Stimulated activated CD8-positive, alpha-beta memory T cell treated with anti-CD3 and anti-CD28 coated beads, Interleukin-7, amount 100 ng/mL, for 1 hour (primary cell): ENCODE measurements at places on chromosomes 5 and 9.

- DNase-seq: no peak
Observed at GRCh38 chr9:758146-758545, 83.4 kb upstream of the DMRT1 start.

- DNase-seq: no peak
Observed at GRCh38 chr9:2367970-2368369, 253.6 kb upstream of the VLDLR start.

GRCh38 chr9:130240410-130241197 is 25.0 kb upstream of the HMCN2 start:
- no peak for DNase-seq

DNA sequence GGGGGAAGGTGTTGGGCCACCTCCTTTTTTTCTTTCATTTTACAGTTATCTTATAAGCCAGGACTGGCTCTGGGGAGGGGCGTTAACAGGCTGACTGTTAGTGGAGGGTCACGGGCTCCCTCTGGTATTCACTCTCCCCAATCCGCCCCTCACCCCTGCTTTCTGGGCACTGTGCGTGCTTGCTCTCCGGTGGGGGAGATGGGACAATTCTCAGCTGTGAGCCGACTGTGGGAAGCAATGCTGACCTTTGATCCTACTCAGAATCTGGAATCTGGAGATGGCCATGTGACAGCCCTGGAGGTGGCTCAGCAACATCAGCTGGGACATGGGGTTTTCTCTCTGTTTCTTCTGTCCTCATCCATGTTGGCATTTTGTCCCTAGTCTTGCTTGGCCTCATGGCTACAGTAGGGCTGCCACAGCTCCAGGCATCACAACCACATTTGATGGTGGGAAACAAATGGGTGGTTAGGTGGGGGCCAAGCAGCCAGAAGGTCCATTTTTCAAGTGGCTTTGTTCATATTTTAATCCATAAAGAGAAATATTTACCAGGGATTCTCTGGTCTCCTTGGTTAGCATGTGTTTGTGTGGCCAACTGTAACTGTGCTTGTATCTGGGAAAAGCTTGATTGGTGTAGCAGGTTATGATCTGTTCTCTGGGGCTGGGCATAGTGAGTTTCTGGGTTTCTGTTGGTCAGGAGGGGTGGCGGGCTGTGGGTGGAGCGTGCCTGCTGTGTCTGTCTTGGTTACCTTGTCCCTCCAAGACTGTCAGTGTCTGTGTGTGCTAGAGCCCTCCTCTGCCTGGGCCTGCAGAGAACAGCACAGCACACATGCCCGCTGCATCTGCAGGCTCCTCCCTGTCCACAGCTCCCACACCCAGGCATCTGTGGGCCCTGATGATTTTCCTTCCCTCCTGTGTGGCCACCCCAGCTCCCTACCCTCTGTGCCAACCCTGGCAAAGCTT is 12.4 kb downstream of the WNK2 start:
- no peak for DNase-seq

DNA sequence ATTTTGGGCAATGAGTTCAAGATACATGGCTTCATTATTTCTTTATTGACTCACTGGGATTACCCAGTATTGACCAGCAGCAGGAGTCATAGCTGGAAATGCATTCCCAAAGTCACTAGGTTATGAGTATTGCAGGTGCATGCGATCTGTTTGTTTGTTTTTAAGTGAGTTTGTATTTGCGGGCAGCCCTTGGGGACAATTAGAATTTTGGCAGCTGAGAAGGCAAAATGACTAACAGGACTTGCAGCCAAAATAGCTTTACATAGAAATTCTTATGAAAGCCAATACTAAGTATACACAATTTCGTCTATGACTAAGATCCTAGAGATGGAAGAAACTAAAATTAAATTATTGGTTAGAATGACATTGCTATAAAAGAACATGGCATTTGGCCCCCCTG is 18.1 kb upstream of the RGMB start:
- no peak for DNase-seq

GRCh38 chr9:117028103-117028858 is 341.2 kb downstream of the TRIM32 start:
- DNase-seq: no peak

GRCh38 chr9:121073038-121073437 is 1.7 kb upstream of the CNTRL start:
- no peak for DNase-seq

DNA sequence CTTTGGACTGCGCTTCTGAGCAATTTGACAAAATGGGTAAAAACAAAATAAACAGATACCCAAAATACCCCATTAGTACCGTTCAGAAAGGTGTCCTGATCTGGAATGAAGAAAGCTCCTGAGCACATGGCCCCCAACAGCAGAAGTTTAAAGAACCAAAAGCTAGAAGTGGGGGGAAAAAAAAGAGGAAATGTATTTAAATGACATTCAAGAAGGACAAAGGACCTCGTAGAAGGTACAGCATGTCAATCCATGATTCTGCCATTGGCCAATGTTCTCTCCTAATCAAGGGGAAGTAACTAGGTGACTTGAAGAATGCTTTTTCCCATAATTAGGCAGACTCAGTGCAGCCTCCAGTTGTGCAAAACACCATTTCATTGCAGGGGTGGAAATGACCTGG is 78.6 kb downstream of the SERINC5 start:
- DNase-seq: no peak

GRCh38 chr9:116152941-116153764 is 438 bp upstream of the PAPPA start:
- DNase-seq: no peak

DNA sequence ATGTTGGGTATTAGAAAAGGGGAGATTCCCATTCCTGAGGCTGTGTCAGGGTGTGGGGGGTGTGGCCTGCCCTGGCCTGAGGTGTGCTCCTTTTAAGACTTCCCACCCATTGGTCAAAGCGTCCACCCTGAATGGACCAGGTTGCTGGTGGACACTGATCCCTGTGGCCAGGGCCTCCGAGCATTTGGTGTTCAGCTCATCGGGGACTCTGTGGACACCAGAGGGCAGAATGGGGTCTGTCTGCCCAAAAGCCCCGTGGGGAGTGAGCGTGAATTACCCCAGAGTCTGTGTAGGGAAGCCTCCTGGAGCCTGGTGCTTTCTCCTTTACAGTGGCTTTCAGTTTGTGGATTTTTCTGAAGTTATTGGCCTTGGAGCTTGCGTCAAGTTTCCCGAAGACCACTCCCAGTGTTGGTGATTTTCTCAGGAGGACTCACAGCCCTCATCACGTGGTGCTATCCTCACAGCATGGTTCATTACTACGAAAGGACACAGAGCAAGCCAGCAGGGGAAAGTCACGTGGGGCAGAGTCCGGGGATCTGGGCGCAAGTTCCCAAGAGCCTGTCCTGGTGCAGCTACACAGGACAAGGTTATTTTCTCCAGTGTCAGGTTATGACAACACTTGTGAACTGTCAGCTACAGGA is 55.5 kb downstream of the TENT4A start:
- DNase-seq: no peak

DNA sequence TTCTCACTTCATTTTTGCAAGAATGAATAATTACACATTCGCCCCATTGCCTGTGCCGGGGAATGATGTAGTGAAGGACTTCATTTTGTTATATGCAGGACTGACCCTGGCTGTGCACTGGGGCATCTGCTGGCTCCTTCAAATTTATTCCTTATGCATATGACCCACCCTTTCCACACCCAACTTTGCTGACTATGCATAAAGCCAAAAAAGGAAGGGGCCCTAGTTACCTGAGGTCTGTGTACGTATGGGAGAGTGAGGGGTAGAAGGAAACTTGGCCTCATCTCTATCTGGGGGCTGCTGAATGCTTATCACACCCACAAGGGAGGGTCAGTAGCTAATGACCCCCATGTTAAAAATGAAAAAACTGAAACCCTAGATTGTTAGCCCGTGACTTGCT is 259.6 kb downstream of the SMARCA2 start:
- no peak for DNase-seq

DNA sequence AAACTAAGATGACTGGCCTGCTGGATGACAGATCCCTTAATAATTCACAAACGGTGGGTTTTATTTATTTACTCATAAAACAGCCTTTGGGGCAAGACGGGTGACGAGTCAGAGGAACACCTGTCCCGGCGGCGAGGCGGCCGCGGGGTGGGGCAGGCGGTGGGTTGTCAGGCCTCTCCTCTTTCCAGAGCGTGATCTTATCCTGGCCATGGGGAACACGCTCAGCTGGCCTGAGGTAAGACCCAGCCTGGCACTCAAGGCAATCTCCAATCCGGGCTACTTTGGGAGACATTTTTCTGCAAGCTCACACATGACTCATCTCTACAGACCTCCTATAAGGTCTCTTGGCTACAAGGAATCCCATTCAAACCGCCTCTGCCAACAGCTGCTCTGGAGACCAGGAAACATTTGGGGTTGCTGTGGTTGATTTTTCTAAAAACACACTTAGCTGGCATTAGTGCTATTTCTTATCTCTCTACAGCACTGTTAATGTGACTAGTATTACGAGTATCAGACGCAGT is 6.3 kb downstream of the RAPGEF1 start:
- no peak for DNase-seq

GRCh38 chr9:128260340-128260739 is 15.5 kb downstream of the GOLGA2 start:
- no peak for DNase-seq

DNA sequence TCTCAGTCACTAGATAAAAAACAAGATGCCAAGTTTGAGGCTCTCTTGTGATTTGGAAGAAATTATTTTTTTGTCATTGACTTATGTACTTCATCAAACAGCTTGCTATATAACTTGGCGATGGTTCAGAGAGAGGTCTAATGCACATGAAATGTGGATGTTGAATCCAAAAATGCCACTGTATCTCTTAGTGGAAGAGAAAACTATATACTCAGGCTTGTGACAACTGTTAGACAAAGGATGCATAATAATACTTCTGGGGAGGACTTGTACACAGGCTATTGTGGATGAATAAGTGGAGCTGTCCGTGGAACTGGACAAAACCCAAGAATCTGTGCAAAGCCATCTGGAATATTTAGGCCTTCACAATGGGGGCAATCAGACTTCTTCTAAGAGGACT is 162.9 kb upstream of the NMUR2 start:
- DNase-seq: no peak

DNA sequence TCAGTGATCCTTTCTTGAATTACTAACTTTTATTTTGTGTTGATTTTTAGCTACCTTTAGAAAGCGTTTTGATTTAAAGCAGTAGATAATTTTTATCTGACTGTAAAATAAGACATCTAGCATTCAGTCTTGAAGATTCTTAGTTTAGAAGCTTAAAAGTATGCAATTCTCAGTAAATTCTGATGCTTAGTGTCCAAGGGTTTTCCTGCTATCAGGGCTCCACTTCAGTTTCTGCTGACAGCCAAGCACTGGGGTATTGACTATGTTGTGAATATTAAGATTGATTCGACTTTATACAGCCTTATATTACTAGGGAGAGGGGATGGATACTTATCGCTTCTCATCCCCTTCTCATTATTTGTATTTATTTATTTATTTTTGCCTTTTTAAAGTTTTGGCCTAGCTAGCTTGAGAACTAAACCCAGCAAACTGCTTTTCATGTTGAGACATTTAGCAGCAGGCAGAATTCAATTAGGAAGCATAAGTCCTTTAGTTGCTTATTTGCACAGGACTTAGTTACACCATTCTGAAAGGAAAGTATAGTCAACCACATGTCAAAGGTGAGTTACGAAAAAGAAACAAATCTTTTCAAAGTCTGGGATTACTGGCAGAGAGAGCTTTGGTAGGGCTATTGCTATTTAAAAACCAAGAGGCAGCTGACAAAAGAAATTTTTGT is 2.9 kb downstream of the PBX3 start:
- DNase-seq: no peak

DNA sequence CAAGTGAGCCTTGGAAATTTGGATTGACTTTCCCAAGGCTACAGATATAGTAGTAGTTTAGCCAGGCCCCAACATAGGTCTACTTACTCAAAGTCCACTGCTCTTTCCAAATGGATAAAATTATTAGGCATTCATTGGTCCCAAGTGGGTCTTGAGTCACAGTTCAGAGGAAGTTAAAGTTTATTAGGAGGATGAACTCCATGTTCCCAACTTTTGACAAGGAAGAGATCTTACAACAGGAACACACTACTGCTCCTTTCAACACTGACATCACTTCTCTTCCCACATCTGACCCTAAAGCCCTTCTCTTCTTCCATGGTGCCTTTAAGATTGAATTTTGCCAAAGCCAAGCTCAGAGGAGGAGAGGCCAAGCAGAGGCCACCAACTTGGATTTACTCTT is 234.5 kb upstream of the TRIM32 start:
- no peak for DNase-seq

- DNase-seq: no peak
Observed at GRCh38 chr5:50975840-50976239, 309.4 kb downstream of the PARP8 start.

DNA sequence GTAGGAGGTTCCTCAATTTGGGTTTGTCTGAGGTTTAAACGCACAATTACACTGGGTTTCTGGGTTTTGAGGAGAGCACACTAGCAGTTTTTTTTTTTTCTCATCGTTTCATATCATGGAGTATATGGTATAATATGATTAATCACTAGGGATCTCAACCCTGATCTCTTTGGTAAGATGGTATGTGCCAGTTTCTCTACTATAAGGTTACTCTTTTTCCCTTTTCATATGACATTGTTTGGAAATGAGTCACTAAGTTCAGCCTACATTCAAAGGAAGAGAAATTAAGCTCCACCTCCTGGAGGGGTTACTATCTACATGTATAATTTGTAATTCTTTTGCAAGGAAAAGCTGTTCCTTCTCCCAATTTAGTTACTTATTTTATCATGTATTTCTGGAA is 35.2 kb downstream of the MTRR start:
- no peak for DNase-seq

DNA sequence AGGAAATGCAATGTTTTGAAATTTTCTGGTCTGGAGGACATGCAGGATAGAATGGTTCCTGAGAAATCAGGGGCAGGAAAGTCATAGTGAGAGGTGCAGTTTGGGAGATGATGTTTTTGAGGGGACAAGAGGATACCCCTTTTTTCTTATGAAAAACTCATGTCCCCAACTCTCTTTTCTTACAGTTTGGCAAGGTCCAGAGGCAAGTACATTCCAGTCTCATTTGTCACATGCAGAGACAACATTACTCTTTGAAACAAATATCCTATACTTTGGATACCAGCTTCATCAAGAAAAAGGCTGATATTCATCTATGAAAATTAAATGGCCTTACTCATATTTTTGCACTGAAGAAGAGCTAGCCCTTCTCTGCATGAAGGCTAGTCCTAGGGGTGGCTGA is 48.2 kb downstream of the EQTN start:
- DNase-seq: no peak

DNA sequence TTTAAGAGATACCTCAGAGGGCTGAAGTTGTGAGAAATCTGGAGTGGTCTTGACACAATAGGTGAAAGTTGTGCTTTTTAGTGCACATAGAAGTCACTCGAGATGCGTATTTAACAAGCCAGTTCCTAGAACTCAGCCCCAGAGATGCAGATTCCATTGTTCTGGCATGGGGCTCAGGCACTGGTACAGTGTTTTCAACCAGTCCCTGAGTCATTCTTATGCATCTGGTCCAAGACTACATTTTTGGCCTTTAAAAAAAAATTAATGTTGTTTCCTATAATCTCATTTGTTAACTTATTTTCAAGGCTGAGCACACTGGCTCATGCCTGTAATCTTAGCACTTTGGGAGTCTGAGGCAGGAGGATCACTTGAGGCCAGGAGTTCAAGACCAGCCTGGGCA is 29.6 kb downstream of the PTTG1 start:
- no peak for DNase-seq

GRCh38 chr9:81737871-81738507 is 48.6 kb upstream of the TLE1 start:
- DNase-seq: no peak

GRCh38 chr9:137575716-137576411 is 2.9 kb downstream of the DPH7 start:
- DNase-seq: no peak
